ENCODE measurements at places on chromosomes 6 and 20.
A peak's percentile ranks its signal among the peaks of the same experiment; 100 is the strongest.

- DNase-seq: no peak
Measured at GRCh38 chr6:63295553-63296194, 24.1 kb downstream of the LGSN start.

- DNase-seq: no peak
Measured at GRCh38 chr6:167744681-167745669, 81.7 kb upstream of the AFDN start.

DNA sequence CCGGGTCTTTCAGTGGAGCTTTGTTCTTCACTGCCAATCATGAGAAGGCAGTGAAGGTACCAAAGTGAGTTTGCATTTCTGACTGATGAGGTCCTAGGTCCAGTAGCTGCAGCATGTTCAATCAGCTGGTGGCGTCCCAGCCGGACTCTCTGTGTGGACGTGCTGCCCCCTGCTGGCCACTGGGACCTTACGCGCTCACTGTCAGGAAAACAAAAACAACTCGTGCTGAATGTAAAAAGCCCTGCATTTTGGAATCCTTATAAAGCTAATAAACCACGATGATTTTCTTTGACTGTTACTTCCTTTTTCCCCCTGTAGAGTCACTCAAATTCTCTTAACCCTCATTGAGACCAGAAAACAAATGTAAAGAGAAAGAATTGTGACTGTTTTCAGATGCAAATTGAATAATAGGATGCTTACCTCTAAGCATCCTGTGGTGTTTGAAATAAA lies 4.9 kb upstream of the CD24 start:
- peak; percentile 94 for DNase-seq

DNA sequence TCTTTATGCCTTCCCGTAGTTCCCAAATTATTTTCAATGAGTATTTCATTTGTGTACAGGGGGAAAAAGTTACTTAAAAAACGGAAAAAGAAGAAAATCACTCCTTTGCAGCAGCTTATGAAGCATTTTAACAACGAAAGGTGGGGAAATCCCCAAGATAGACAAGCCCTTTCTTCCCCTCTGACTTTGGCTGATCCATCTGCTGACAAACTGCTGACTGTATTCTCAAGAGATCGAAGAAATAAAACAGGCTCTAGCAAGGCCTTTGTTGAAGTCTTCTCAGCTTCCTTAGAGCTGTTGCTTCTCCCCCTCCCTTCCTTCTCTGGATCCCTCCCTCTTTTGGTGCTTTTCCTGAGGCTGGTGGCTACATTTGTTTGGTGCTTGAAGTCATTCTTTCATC lies 325.2 kb downstream of the NRN1 start:
- no peak for DNase-seq

- no peak for DNase-seq
Measured at GRCh38 chr6:46509063-46509462, 17.8 kb upstream of the RCAN2 start.

GRCh38 chr6:44626616-44627015 lies 239.1 kb downstream of the CDC5L start:
- no peak for DNase-seq

DNA sequence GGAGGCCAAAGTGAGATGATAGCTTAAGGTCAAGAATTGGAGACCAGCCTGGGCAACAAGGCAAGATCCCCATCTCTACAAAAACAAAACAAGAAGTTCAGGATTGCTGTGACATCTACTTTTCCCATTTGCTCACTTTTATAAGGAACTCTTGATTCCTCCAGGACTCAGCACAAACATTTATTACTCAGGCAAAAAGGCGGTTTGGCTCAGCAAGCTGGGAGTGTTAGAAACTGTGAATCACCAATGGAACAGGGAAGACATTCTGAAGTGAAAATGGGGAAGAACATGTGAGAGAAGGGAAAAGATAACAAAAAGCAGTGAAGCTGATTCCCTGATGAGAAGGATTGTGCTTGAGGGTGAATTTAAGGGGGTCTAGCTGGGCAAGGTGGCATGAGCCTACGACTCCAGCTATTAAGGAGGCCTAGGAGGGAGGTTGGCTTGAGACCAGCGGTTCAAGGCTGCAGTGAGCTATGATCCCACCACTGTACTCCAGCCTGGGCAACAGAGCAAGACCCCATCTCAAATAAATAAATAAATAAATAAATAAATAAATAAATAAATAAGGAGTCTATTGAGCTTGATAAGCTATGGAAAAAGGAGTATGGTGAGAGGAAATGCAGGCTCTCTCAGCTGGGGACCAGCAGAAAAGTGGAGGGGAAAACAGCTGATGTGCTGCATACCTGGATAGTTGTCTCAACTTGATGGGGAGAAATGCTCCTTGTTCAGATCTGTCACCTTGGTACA lies 65.4 kb upstream of the HDDC2 start:
- no peak for DNase-seq

- no peak for DNase-seq
Measured at GRCh38 chr6:116513224-116513875, 1.9 kb downstream of the CALHM5 start.

GRCh38 chr6:3221578-3221977 lies 5.9 kb downstream of the TUBB2B start:
- no peak for DNase-seq
